ENCODE measurements at places on chromosomes 2 and 18.

DNA sequence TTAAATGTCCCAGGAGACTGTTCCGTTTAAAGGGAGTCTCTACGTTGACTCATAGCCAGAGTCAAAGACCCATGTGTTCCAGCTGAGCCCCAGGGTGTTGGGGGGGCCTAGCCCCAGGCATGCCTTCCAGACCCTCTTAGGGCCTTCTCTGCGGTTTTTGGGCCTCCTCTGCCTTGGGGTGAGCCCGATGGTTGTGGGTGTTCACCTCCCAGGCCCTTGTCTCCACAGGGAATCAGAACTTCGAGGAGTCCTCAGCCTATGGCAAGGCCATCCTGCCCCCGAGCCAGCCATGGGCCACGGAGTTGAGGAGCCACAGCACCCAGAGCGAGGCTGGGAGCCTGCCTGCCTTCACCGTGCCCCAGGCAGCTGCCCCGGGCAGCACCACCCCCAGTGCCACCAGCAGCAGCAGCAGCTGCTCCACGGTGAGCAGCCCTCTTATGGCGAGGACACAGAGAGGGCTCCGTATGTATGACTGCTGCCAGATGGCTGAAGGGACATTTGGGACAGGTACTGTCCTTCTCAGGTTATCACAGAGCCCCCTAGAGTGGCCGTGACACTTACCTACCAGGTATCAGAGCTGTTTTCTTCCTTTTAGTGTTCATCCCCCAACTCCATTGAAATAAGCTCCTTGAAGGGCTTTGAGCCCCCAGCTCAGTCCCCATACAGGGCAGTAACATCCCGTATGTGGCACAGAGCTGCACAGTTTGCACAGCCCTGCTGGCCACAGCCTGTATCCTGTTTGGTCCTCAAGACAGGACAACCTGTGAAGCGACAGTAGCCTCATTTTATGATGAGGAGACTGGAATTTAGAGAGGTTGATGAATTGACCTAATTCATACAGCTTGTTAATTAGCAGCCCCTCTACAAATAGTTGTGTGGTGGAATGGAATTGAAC, 80.7 kb downstream of the EPAS1 start:
- no peak for DNase-seq

- no peak for DNase-seq
Measured at GRCh38 chr2:177355874-177356273, 36.7 kb upstream of the AGPS start.

- no peak for DNase-seq
Measured at GRCh38 chr2:175931805-175932204, 70.3 kb downstream of the LNPK start.

- no peak for DNase-seq
Measured at GRCh38 chr2:126399001-126399400, 257.0 kb upstream of the GYPC start.

- no peak for DNase-seq
Measured at GRCh38 chr18:29034113-29034856, 857.4 kb upstream of the CDH2 start.

GRCh38 chr2:222577341-222577740, 78.6 kb downstream of the FARSB start:
- no peak for DNase-seq

- no peak for DNase-seq
Measured at GRCh38 chr2:125652280-125652679, 1003.7 kb upstream of the GYPC start.

- DNase-seq, result no peak
Measured at GRCh38 chr2:182817558-182817957, 48.9 kb downstream of the FRZB start.

DNA sequence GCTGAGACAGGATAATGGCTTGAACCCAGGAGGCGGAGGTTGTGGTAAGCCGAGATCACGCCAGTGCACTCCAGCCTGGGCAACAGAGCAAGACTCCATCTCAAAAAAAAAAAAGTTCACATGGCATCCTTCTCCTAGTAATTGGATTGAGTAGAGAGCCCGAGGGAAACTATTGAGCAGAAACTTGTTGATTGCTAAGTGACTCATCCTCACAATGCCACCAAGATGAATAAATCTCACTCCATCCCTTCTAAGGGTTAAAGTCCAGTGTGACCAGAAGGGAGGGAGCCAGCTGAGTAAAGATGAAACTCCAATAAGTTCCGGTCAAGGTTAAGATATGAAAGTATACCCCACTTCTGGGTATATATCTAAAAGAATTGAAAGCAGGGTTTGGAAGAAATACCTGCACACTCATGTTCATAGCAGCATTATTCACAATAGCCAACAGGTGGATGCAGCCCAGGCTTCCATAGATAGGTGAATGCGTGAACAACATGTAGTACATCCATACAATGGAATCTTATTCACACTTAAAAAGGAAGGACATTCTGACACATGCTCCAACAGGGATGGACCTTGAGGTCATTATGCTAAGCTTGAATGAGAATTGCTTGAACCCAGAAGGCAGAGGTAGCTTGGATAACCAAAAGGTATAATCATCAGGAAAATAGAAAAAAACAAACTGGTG, 13.0 kb upstream of the FHL2 start:
- DNase-seq, result no peak

DNA sequence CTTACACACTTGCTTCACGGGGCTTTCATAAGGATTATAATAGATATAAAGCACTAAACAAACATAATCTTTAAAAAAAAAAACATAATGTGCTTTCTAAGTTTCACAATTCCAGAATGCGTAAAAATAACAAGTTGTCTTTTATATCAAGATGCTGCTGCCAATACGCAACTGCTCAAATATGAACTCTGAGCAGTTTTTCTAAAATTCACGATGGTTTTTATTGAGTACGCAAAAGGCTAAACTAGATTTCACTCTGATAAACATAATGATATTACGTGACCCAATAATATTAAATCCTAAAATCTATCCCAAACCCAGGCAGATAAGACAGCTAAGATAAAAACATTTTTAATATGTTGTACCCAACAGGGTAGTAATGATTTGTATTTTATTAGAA, 24.6 kb upstream of the MAT2A start:
- no peak for DNase-seq

- no peak for DNase-seq
Measured at GRCh38 chr2:157059036-157059435, 198.5 kb upstream of the GALNT5 start.

DNA sequence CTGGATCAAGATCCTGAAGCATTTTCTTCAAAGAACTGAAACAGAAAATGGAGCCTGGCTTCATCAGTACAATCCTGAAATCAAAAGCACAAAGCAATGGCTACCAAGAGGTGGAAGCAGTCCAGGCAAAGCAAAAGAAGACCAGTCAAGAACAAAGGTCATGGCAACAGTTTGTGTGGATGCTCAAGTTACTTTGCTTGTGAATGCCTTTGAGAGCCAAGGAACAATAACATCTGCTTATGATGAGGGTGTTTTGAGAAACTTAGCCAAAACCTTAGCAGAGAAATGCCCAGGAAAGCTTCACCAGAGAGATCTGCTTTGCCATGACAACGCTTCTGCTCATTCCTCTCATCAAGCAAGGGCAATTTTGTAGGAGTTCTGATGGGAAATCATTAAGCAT, 723.1 kb downstream of the TMEM182 start:
- DNase-seq, result no peak

- no peak for DNase-seq
Measured at GRCh38 chr2:30984148-30984547, 154.1 kb downstream of the GALNT14 start.

DNA sequence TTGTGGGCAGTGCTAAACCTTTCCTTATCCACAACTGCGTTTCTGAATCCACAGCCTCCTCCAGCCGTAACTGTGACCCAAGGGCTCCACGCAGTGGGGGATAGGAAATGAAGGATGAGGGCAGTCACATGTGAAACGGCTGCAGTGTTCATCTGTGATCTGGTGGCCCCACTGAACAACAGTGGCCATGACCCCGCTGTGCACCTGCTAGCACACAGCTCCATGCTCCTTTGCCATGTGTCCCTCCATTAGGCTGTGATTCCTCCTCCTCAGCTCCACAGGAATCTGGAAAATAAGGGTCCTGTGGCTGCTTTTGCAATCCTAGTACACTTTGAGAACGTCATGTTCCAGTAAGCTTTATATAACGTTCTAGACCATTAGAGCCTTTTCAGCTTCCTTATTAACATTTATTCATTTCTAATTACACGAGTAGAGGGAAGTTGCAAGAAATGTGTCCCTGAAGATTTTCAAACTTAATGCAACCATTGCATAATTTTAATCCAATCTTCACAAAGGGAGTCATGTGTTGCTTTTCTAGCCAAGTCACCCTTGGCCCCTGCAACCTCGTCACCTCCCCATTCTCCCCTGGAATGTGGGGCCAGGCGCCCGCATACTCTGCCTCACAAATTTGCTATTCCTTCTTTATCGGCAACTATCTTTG, 7.1 kb upstream of the NAPG start:
- no peak for DNase-seq

- DNase-seq, result no peak
Measured at GRCh38 chr2:235723371-235723770, 229.5 kb downstream of the AGAP1 start.

DNA sequence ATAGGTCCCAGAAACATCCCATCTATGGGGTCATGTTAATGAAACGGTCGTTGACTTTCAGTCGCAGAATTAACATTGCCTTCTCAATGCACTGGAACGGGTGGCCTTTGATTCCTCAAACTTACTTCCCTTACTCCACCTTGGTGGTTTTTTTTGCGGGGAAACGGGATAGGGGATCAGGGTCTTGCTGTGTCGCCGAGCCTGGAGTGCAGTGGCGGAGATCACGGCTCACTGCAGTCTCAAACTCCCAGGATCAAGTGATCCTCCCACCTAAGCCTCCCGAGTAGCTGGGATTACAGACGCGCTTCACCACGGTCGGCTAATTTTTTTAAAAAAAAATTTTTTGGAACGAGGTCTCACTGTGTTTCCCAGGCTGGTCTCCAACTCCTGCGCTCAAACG, 754 bp downstream of the ATG16L1 start:
- no peak for DNase-seq

DNA sequence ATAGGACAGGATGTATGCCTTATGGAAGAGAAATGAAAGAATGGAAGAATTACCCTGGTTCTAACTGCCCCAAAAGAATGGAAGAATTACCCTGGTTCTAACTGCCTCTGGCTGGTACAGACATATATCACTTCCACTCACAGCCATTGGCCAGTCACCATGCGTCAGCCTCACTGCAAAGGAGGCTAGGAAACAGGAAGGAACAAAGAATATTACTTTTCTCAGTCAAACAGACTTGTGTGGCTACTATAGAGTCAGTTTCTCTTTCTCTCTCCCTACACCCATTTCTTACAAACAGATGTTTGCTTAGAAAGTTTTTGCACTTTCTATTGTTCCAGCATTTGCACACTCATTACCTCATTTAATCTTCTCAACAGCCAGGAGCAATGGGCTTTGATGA, 1111.1 kb upstream of the KLHL29 start:
- DNase-seq, result no peak

DNA sequence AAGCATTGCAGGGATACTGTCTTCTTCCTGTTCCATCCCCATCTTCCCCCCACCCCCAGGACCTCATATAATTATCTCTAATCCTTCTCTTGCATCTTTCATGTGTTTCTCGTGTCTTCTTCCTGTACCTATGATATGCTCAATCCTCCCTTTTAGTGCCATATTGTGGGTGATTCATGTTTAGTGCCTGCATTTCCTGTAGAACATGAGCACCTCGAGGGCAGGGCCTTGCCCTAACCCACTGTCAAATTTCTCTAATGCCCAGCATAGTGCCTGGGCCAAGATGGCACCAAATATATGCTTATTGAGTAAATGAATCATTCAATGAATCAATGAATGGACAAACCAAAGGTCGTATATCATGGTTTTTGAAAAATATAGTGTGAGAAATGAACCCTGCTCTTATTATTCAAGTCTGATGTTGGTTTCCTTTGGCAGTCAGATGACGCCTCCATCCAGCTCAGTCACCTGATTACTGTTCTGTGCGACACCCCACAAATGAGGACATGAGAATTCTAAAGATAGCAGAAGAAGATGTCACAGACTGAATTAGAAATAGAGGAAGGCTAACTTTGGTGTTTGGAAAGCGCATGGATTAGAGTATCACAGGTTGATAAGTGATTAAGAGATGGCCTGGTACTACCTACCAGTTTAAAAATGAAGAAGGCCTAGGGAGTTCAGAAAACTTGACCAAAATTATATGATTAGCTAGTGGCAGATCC, 278.4 kb downstream of the PRKCE start:
- no peak for DNase-seq

DNA sequence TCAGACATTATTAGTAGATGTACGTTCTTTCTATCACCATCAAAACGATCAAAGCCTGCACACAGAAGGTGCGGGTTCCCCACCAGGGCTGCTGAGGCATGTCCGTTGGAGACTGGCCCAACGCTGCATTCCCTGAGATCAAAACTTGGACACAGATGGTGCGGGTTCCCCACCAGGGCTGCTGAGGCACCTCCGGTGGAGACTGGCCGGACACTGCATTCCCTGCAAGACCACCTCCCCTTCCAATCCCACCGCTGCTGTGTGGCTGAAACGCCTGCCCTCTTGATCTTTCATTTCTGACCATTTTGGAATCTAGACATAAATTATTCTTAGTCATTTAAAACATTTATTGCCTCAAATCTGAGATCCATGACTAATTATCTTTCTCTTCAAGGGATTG, 254.2 kb upstream of the SALL3 start:
- no peak for DNase-seq

GRCh38 chr2:105438104-105438929, 39.5 kb upstream of the FHL2 start:
- no peak for DNase-seq

DNA sequence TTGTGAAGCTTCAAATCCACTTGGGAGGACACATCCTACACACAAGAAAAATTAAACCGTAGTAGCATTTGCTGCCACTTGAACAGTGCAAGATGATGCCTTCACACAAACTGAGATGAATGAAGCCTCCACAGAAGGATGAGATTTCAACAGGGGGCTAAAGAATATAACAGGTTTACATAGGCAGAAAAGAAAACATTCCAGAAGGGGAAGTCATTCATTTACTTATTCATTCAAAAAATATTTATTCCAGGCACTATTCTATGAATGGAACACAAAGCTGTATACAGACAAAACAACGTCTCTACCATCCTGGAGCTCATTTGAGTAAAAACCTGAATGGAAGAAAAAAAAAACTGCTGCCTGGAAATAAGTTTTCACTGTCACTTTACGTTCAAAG, 170.5 kb downstream of the CDH20 start:
- DNase-seq, result no peak

DNA sequence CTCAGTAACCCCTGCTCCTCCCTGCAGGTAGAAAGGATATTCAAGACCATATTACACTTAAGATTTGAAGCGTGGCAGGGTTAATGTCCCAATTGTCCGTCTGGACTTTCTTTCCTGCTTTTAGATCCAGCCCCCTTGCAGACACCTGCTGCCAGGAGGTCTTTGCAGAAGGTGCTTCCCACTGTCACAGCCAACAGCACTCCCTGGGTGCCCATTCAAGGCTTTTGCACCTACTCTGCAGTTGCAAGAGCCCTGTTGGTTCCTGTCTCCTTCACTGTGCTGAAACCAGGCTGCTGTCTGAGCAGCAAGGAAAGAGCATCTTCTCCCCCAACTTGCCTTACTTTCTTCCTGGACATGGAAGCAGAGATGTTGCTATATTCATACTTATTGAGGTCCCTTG, 1043.0 kb upstream of the POU3F3 start:
- DNase-seq, result no peak

- DNase-seq, result no peak
Measured at GRCh38 chr2:102037681-102038080, 45.9 kb downstream of the IL1R2 start.

Measured in T-helper 2 cell (primary cell).